IMR-90 (cell line): ENCODE measurements at places on chromosomes 3 and 15. TPM values are rescaled to one million over a fixed set of nuclear protein-coding genes. Genes with fewer than 3 reads are reported as not detected.

PLSCR2 gene
- not detected in 2 replicates for total RNA-seq

FAM219B gene
- 20.3 and 24.9 TPM in 2 replicates for total RNA-seq

KNG1 gene
- not detected in 2 replicates for total RNA-seq

MYLK gene
- total RNA-seq: 484 and 521 TPM in 2 replicates

CD80 gene
- not detected in 2 replicates for total RNA-seq

DNA sequence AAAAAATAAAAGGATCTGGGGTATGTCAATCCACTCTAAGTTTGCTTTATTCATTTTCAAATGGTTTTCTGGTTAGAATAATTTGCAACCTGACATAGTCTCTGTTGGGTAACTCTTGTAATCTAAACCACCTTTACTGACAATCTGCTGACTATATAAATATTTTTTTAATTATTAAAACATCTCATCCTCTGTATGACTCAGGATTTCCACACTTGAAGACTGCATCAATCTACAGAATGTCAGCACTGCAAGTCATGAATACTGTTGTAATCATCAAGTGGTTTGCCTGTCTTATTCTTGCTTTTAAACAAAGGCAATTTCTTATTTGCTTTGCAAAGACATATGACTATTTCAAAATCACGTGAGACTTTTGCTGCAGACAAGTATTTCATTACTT, 42.1 kb downstream of the VGLL3 start:
- no peak overlapping the region for H3K4me3 ChIP-seq
- peak; percentile 87 for DNase-seq
- H3K27me3 ChIP-seq: no peaks in the 10 kb centered on the region
- no peak overlapping the region for H3K27ac ChIP-seq
- peaks cover 12% of the 10 kb centered on the region for H3K4me1 ChIP-seq

DNA sequence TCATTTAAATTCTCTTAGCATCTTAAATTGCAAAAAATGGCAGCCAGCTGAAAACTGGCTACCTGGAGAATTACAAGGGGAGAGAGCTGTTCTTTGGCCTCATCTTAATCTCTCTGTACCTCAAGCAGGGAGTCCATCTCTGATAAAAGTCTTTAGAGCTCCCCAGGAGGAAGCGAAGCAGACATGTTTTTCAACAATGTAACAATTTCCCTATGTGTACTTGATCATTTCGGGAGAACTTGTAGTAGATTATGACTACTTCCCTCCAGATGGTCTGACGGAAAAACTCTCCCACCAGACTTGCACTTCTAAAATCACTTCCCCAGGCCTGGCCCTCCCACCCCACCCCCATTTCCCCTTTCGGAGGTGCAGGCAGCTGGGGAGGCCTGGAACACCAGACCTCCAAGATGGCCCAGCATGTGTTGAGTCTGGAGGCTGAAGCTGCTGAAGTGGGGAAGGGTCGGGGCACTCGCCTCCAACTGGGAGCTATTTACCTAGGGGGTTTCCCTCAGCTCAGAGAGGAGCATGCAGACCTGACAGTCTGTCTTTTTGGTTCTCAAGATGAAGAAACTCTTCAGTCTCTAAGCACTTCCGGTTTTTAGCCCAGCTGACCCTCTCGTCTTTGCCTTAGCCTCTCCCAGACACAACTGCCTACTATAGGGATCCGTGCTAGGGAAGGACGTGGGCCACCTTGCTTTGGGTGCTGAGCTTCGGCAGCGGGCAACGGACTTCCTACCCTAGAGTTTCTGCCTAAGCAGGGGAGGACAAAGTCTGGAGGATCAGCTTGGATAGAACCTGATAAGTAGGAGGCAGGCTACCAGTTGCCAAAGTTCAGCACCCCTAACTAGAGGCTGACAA, 164.0 kb upstream of the TBL1XR1 start:
- no peaks in the 10 kb centered on the region for H3K36me3 ChIP-seq
- H3K4me3 ChIP-seq: no peak overlapping the region
- DNase-seq: no peak
- H3K27me3 ChIP-seq: no peaks in the 10 kb centered on the region

- H3K4me1 ChIP-seq: peaks cover 2% of the 10 kb centered on the region; the same call in 1 of the 2 replicates
- peaks cover 1% of the 10 kb centered on the region; the same call in 1 of the 2 replicates for H3K36me3 ChIP-seq
- no peak overlapping the region for H3K4me3 ChIP-seq
- no peaks in the 10 kb centered on the region for H3K27me3 ChIP-seq
Measured at GRCh38 chr3:195241592-195242355, 29.2 kb downstream of the XXYLT1 start.

- H3K4me3 ChIP-seq: no peak overlapping the region
- peak; percentile 56 for DNase-seq
- H3K36me3 ChIP-seq: no peaks in the 10 kb centered on the region
- H3K27me3 ChIP-seq: no peaks in the 10 kb centered on the region
Measured at GRCh38 chr3:171950373-171950772, 89.0 kb upstream of the FNDC3B start.

GRCh38 chr15:75817138-75817935, 25.9 kb upstream of the UBE2Q2 start:
- DNase-seq: no peak
- H3K4me1 ChIP-seq: no peaks in the 10 kb centered on the region
- no peak overlapping the region for H3K27ac ChIP-seq
- H3K4me3 ChIP-seq: peak overlapping the region; percentile 38; the same call in 1 of the 2 replicates
- peaks cover 2% of the 10 kb centered on the region for H3K27me3 ChIP-seq

DNA sequence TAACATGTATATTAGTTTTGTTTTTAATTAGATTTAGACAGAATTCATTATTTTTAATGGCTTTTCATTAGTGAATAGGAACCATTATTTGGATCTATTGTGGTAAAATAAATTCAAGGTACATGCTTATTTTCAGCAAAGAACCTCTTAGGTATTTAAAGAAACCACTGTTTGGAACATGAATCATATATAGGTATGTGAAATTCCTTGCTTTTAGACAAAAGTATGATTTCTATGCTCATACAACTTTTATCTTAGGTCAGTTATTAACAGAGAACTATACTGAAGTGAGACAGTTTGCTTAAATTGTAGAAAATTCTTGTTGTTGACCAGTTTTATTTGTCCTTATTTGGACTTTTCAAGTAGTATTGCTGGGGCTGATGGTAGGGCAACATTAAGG, 389.9 kb downstream of the FEZF2 start:
- no peak overlapping the region for H3K27ac ChIP-seq
- H3K36me3 ChIP-seq: no peaks in the 10 kb centered on the region
- H3K4me3 ChIP-seq: no peak overlapping the region
- peaks cover 8% of the 10 kb centered on the region for H3K4me1 ChIP-seq

DNA sequence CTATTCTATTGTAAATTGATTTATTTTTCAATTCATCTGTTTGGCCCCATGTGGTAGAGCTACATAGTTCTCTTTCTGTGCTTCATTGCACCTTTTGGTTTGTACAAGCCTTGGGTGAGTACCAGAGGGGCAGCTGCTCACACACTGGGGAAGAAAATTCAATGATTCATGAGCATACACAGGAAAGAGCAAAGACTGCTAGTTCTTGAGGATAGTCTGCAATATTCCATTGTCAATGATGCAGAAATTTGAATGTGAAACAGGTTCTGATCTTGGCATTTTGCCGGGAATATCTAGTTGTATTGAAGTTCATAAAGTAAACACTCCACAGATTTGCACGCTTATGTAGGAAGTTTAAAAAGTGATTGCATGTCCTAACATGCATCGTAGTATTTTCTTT, 304.6 kb downstream of the NAALADL2 start:
- no peak overlapping the region for H3K27ac ChIP-seq
- H3K4me1 ChIP-seq: peaks cover 2% of the 10 kb centered on the region
- DNase-seq: no peak
- H3K4me3 ChIP-seq: no peak overlapping the region
- H3K36me3 ChIP-seq: no peaks in the 10 kb centered on the region

GRCh38 chr3:172213904-172214303, 174.5 kb downstream of the FNDC3B start:
- H3K27me3 ChIP-seq: no peaks in the 10 kb centered on the region
- no peak overlapping the region for H3K27ac ChIP-seq
- H3K4me3 ChIP-seq: no peak overlapping the region

GRCh38 chr3:143720381-143720780, 127.9 kb downstream of the SLC9A9 start:
- H3K4me1 ChIP-seq: no peaks in the 10 kb centered on the region
- no peaks in the 10 kb centered on the region for H3K36me3 ChIP-seq
- DNase-seq: no peak
- no peak overlapping the region for H3K4me3 ChIP-seq

- no peak overlapping the region for H3K27ac ChIP-seq
- no peaks in the 10 kb centered on the region for H3K36me3 ChIP-seq
- no peak overlapping the region for H3K4me3 ChIP-seq
- peaks cover 6% of the 10 kb centered on the region; the same call in 1 of the 2 replicates for H3K27me3 ChIP-seq
- DNase-seq: no peak
- no peaks in the 10 kb centered on the region for H3K4me1 ChIP-seq
Measured at GRCh38 chr15:58167095-58167691, 29.0 kb downstream of the AQP9 start.

DNA sequence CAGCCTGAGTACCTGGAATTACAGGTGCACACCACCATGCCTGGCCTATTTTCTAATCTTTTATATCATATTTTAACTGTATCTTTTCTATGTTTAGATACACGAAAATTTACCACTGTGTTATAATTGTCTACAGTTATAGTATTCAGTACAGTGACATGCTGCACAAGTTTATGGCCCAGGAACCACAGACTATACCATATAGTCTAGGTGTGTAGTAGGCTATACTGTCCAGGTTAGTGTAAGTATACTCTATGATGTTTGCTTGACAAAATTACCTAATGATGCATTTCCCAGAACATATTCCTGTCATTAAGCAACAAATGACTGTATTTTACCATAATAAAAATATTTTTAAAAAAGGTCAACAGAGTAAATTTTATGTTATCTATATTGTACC, 5.5 kb downstream of the LRRFIP2 start:
- H3K4me1 ChIP-seq: peaks cover 10% of the 10 kb centered on the region
- H3K27ac ChIP-seq: no peak overlapping the region
- no peaks in the 10 kb centered on the region for H3K27me3 ChIP-seq
- H3K4me3 ChIP-seq: no peak overlapping the region
- no peak for DNase-seq

- H3K4me1 ChIP-seq: no peaks in the 10 kb centered on the region
- no peak overlapping the region for H3K4me3 ChIP-seq
- no peaks in the 10 kb centered on the region for H3K36me3 ChIP-seq
- H3K27me3 ChIP-seq: peaks cover 37% of the 10 kb centered on the region
Measured at GRCh38 chr3:13881536-13882410, 1.9 kb upstream of the WNT7A start.

GRCh38 chr15:20376872-20377271, 164.7 kb downstream of the GOLGA6L6 start:
- no peak for DNase-seq
- no peak overlapping the region for H3K4me3 ChIP-seq
- H3K36me3 ChIP-seq: no peaks in the 10 kb centered on the region
- H3K27ac ChIP-seq: no peak overlapping the region
- no peaks in the 10 kb centered on the region for H3K27me3 ChIP-seq
- H3K4me1 ChIP-seq: no peaks in the 10 kb centered on the region

DNA sequence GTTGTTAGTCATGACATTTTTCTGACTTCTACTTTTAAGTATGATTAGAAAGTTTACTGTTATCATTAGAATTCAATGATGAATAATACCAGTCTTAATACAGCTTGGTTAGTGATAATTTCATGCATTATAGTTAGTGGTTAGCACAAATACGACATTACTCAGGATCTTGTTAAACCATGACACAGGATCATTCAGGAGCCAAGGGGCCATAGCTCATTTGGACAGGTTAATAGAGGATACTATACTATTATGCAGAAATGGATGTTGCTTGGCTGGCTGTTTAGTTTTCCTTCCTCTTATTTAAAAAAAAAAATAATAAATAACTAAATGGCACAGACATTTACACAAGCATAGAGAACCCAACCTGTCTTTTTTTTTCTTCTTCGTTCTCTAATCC, 55.5 kb downstream of the NSUN3 start:
- no peaks in the 10 kb centered on the region for H3K27me3 ChIP-seq
- no peaks in the 10 kb centered on the region for H3K36me3 ChIP-seq
- no peak overlapping the region for H3K4me3 ChIP-seq

- no peak overlapping the region for H3K27ac ChIP-seq
- H3K4me1 ChIP-seq: no peaks in the 10 kb centered on the region
- peak; percentile 23 for DNase-seq
- no peaks in the 10 kb centered on the region for H3K27me3 ChIP-seq
- no peak overlapping the region for H3K4me3 ChIP-seq
- H3K36me3 ChIP-seq: peaks cover 1% of the 10 kb centered on the region; the same call in 1 of the 2 replicates
Measured at GRCh38 chr15:74680456-74680855, 15.4 kb downstream of the EDC3 start.

GRCh38 chr3:66860771-66861170, 137.3 kb upstream of the KBTBD8 start:
- no peaks in the 10 kb centered on the region for H3K36me3 ChIP-seq
- no peak for DNase-seq
- H3K27me3 ChIP-seq: peaks cover 5% of the 10 kb centered on the region
- no peak overlapping the region for H3K4me3 ChIP-seq
